ENCODE measurements at places on chromosomes 5 and 9.

DNA sequence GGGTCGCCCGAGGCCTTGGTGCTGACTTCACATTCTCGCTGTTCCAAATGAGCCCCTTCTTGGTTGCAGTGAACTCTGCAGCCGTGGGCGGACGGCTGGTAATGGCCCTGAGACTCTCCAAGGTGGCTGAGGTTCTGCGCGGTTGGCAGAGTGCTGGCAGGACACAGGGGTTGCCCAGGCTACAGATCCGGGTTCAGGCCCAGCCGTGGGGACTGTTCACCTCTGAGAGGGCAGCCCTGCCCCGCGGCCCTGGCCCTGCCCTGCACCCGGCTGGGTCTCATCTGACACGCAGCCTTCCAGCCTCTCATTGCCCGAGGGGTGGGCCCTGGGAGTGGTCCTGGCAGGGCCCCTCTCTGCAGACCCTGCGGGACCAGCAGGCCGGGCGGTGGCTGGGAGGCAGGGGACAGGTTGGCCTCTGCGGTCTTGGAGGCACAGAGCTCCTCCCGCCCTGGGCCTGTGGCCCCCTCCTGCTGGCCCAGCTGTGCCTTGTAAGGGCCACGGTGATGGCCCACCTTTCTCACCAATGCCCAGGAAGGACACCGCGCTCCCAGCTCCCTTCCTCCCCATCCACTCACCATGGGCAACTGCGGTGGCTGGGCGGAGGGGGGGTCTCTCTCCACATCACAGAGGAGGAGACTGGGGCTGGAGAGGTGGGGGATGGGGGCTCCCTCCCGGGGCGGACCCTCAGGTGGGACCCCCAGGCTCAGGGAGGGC, 51.6 kb downstream of the AHRR start:
- no peak for DNase-seq

DNA sequence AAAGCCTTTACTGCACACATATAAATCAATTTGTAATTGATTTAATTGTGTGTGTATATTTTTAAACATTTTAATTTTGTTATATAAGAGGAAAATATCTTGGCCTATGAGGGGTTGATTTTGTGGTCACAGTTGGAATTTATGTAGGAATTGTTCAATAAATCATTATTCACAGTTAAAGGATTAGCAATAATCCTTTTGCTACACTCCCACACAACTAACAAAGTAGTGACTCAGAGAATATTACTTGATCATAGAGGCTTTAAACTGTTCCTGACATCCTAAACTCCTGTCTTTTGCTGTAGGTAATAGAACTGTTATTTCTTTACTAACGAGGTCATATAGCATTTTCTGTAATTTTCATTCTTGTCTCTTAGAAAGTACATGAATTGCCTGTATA, 95.5 kb downstream of the ZCCHC7 start:
- DNase-seq: peak; percentile 51

DNA sequence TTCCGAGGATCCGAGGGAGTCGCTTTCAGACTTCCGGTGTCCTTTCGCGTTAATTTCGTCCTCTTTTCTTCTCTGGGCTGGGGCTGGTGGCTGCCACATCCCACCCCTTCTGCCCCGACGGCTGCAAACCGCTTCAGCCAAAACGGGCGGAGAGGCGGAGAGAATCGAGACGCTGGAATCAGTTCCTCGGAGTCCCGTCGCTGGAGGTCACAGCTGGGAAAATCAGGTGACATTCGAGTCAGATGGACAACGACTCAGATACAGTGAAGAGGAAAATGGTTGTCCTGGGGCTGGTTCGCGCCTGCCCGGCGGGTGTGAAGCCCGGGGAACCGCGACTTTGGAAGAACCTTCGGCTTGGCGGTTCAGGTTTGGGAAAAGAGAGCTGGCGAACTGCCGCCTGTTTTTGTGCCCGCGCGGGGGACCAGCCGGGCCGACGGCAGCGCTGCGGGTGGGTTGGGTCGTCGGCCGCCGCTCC, 8.9 kb upstream of the NKX2-5 start:
- no peak for DNase-seq

GRCh38 chr5:172637110-172637580, 3.9 kb upstream of the NEURL1B start:
- DNase-seq: no peak

DNA sequence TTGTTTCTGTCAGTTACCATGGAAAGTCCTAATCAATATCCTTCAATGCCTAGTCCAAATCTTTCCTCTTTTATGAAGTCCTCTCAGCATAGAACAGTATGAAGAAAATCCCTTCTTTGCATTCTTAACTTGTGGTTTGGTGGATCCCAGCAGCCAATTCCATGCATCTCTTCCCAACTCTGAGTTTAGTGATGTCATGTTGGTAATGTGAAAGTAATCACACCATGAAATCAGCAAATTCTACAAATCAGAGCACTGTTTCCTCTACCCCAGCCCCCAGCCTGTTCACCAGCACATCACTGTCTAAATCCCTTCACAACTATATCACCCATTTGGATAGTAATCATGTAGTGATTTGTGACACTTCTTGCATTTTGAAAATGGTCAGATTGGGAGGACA, 4.7 kb upstream of the C1QTNF2 start:
- peak; percentile 48 for DNase-seq

DNA sequence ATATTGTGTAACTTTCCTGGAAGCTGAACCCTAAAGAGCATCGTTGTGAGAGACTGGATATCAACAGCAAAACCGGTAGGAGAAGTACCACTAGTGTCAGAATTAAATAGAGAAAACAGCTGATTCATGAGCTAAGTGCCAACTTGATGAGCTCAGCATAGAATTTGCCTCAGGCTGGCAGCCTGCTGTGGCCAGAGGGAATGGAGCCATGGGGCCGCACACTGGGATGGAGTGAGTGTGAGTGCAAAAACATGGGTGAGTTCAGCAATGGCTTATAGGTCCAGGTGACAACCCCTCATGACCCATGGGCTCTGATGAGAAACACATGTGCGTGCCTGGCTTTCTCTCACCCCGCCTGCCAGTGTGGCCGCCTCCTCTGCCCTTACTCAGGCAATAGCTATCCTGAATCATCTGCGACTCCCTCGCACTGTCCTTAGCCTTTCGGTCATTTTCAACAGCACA, 25.4 kb downstream of the ADAMTS16 start:
- no peak for DNase-seq

- DNase-seq: no peak
Observed at GRCh38 chr5:1423901-1424603, 21.2 kb downstream of the SLC6A3 start.

DNA sequence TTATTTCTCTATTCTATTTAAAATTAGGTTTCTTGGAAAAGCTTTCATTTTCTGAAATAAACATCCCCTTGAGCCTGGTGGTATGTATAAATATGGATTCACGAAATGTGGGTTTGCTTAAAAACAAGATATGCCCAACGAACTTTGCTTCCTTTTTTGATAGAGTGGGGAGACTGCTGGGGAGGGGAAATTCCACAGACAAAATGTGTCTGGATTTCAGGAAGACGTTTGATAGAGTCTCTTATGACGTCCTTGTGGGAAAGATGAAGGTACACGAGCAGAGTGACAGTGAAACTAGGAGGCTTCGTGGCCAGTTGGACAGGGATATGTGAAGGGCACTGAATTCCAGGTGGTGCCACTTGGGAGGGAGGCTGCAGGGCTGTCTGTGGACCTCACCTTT, 84.5 kb upstream of the RPS23 start:
- DNase-seq: no peak

All from fibroblast of skin of right biceps (primary cell).